ENCODE measurements at places on chromosomes 12 and 14.

DNA sequence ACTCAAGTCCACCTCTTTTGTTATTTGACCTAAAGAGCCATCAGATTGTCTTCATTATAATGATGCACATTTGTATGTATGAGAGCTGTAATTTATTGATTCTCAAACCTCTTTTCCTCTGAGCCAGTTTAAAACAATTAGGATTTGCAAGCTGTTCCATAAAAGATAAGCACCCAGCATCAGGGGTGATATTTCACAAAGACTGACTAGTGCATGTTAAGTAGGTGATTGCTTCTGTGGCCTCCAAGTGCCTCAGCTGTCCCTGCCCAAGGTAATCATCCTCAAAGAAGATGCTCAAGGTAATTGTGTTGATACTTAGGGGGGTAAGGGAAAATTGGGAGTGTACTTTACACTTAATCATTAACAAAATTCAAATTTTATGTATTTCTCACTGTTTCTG lies 18.2 kb downstream of the CEP128 start:
- no peak for DNase-seq

DNA sequence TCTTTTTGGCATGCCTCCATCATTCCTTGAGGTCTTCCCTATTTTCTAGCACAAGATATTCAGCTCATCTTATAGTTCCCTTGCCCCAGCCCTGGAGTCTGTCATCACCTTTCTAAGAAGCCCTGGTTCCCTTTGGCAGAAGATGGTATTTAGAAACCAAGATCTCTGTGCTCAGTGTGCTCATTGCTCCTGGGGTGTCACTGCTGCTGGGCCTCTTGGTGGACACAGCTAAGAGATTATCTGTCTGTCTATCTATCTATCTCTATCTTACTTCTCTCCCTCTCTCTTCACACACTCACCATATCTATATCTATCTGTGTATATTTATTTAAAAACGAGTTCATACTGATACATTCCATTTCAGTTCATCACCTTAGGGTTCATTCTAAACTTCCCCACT lies 67.2 kb downstream of the DAO start:
- DNase-seq, result no peak

DNA sequence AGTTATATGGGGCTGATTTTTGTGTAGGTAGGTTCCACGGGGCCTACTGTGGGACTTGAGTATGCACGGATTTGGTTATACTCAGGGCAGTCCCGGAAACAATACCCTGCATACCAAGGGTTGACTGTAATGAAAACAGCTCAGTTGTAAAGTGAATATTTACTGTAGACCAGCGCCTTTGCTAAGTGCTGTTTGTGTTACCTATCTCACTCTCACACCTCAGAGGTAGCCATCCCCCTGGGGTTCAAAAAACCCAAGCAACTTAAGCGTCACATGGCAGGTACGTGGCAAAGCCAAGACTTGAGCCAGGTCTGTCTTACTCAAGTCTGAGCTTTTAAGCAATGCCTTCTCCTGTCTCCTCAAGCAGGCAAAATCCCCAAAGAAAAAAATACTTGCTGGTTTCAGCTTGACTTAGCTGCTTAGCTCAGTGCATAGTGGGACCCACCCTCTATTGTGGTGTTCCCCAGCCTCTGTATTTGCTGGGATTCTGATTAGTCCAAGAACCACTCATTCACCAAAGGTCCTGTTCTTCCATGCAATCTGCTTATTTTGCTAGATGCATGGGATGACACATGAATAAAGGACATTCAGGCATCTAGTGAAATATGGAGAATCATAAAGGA lies 34.2 kb upstream of the STRN3 start:
- DNase-seq, result no peak

DNA sequence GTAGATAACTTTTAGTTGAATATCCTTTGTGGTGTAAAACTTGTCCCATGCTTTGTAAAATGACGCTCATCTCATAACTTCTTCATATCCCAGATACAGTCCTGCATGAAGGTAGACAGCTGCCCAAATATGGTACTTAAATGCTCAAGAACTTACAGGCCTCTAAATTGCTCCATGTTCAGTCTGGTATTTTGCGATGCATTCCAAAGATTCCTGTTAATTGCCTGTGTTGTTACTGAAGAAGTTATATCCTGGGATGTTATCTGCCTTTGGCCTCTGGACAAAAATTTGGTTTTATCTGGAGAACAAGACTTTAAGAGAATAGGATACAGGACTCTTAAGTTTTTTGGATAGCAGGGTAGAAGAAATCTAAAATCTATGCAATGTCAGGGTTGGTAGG lies 473.0 kb downstream of the PCNX1 start:
- no peak for DNase-seq

DNA sequence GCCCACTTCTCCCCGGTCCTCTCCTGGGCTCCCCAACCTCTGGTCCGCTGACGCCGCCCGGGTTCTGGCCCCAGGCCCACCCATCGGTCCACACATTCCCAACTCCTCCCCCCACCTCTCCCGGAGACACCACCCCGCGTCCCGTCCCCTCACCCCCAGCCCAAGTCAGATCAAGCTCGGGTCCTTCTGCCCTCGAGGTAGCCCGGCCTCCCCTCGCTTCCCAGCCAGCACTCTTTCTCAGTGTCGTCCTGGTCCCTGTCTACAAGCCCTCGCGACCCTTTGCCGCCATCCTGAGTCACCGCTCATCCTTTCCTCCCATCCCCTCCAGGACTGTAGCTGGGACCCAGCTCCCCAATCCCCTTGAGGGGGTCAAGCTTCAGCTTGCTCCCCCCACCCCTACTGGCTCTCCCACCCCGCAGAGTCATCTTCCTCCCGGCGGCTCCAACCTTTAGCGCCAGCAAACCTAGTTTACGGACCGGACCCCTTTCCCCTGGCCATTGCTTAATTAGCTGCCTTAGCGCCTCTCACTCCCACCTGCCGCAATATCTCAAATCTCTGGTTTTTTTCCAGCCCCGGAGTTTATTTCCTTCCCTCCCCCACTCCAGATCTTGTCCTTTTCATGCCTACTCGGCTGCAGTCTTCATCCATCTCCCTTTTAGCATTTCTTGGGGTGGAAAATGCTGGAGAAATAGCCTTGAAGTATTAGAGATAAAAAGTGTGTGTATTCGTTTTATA lies 1.1 kb downstream of the PPP4R4 start:
- peak; percentile 36 for DNase-seq
